ENCODE measurements at places on chromosomes 6 and 20.

DNA sequence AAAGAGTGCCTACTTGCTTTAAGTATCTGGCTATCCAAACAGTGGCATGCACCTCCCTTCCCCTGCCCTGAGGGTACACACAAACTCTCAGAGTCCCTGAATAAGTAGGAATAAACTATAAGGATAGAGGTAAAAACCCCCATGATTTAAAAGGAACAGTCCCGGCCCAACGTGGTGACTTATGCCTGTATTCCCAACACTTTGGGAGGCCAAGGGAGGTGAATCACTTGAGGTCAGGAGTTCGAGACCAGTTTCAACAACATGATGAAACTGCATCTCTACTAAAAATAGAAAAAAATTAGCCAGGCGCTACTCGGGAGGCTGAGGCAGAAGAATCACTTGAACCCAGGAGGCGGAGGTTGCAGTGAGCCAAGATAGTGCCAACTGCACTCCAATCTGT, 22.2 kb downstream of the SAMHD1 start:
- DNase-seq: no peak

DNA sequence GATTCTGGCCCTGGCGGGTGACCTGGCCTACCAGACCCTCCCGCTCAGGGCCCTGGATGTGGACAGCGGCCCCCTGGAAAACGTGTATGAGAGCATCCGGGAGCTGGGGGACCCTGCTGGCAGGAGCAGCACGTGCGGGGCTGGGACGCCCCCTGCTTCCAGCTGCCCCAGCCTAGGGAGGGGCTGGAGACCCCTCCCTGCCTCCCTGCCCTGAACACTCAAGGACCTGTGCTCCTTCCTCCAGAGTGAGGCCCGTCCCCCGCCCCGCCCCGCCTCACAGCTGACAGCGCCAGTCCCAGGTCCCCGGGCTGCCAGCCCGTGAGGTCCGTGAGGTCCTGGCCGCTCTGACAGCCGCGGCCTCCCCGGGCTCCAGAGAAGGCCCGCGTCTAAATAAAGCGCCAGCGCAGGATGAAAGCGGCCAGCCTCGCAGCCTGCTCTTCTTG, 868 bp upstream of the SLC2A4RG start:
- no peak for DNase-seq

DNA sequence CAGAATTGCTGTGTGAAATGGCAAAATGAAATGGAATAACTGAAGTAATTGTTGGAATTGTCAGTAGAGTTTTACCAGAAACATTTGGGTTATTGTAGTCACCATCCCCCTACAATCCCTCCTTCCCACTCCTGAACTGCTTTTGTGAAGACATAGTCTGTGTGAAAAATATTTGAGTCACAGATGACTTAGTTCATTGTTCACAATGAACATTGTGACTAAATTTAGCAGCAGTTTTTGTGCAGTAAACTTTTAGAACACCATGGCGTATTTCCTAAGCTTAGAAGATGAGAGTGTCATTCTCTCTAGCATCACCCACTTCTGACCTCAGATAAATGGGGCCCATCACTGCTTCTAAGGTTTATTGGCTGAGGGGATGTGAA, 11.0 kb downstream of the OTOR start:
- no peak for DNase-seq

DNA sequence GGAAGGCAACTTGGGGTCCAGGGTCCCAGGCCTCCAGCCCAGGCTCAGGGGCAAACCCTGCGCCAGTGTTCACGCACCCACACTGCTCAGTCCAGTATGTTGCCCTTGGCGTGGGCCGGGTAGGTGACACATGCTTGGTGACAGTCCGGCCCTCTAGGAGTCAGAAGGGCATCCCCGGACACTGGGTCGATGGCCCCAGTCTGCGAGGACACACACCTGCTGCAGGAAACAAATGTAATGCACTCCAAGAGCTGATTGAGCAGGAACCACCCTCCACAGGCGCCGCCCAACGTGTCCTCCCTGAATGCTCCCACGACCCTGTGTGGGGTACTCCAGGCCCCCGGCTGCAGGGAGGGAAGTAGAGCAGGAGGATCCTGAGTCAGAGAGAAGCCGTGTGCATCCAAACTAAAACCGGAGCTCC, 160.7 kb downstream of the DLL1 start:
- no peak for DNase-seq

- DNase-seq: no peak
Measured at GRCh38 chr6:156771047-156771446, 6.1 kb upstream of the ARID1B start.

DNA sequence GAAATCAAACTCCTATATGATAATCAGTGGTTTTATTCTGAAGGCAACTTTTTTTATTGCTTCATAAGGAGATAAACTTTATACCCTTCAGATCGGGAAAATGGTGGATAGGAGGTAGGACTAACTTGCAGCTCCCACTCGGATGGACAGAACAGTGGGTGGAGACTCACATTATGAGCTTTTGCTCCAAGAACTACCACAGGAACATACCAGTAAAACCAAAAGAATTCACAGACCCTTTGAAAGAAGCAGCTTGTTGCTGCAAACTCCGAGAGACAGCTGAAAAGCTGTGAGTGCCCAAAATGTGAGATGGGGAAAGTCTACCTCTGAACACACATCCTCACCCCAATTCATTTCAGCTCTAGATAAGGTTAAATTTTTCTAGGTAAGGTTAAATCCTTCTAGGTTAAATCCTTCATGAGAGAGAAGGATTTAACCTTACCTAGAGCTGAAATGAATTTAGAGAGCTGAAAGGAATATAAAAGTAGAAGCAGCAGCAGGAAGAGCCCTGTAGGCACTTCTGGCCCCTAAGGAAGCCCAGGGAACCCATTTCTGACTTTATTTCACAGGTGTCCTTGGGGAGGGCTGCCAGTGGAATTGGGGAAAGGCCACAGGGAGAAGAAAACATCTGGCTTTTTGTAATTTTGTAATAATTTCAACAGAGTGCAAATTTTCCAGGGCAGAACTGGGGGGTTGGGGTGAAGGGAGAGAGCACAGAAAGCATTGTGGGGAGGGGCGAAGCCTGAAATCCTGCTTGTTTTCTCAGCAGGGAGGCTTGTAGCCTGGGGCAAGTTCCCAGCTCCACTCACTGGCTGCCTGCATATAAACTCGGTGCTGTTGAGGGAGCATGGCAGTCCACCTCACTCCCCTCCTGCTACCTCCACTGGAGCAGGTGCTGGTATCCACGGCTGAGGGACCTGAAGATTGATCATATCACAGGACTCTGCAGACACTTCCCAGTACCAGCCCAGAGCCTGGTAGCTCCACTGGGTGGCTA, 65.9 kb upstream of the HCRTR2 start:
- no peak for DNase-seq

DNA sequence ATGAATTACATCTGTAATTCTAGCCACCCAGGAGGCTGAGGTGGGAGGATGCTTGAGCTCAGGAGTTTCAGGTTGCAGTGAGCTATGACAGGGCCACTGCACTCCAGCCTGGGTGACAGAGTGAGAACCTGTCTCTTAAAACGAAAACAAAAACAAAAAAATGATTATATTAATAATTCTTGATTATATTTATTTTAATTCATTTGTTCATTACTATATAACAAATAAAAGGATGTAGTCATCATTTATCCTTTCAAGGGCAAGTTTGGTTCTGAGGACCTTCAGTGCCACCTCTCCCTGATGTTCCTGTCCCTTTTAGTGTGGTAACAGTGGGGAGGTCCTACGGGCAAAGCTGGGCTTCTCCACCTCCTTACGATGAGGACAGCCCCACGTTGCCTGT, 167.1 kb upstream of the SCGN start:
- DNase-seq: no peak

- DNase-seq: no peak
Measured at GRCh38 chr20:33812908-33813462, 1.8 kb downstream of the CHMP4B start.

DNA sequence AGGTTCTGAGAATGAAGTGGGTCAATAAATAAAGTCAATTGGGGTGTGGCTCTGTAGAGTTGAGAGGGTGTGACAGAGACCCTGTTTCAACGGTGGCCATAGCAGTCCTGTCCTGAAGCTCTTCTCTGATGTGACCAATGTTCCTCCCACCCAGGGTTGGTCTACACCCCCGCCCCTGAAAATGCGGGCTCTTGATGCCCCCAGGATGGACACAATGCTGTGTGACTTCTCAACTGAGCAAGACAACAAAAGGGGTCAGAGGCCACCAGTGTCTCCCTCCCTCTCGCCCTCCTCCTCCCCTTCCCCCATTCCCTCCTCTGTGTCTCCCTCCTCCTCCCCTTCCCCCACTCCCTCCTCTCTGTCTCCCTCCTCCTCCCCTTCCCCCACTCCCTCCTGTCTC, 41.7 kb upstream of the NXT1 start:
- DNase-seq: no peak

DNA sequence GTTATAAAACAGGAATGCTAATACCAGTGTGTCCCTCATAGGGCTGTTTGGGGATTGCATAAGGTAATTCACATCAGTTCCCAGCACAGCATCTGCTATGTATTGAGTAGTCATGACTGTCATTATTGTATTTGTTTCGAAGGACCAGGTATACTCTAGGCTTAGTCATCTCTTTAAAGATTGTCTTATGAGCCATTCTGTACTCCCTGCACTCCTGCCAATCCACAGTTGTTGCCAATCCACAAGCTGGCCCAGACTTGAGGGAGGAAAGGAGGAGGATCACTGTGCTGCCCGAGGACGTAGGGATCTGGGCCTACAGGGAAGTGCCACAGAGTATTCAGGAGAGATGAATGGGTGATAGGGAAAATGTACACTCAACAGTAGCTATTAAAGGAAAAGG, 113.0 kb upstream of the TIAM2 start:
- no peak for DNase-seq

DNA sequence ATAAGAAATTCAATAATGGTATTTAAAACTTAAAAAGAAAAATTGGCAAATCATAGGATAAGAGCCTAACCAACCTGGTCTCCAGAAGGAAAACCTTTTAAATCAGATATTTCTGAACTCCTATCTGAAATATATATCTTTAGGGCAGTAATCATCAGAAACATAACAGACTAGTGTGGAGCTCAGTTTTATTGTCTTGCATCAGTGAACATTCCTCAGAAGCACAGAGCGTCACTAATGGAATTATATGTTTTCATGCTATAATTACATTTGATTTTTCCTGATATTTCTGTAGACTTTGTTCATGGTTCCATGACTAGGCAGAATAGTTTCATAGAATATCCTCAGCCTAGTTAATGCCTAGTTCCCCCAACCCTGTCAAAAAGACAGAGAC, 262.2 kb downstream of the EYA4 start:
- DNase-seq: no peak

- no peak for DNase-seq
Measured at GRCh38 chr6:35273822-35274559, 14.5 kb downstream of the ZNF76 start.

DNA sequence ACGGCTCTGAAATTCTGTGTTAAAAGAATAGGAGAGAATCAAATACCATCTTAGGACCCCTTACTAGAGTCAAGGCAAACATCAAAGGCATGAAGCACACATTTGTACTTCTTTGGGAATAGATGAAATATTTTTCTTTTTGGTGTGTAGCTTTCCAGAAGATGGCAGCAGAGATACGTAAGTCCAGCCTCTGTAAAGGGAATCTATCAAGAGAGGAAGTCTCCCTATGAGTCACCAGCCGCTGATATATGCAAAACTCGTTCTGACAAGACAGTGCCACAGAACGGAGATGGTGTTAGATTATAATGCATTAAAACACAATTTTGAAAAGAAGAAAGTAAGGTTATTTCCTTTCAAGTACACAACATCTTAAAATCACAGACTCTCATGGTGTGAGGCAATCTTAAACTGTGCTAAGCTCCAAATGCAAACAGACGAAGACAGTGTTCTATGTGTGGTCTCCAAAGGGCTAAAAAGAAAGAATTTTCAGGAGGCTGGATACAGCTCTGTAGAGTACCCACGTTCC, 120.0 kb upstream of the AGPAT4 start:
- no peak for DNase-seq

DNA sequence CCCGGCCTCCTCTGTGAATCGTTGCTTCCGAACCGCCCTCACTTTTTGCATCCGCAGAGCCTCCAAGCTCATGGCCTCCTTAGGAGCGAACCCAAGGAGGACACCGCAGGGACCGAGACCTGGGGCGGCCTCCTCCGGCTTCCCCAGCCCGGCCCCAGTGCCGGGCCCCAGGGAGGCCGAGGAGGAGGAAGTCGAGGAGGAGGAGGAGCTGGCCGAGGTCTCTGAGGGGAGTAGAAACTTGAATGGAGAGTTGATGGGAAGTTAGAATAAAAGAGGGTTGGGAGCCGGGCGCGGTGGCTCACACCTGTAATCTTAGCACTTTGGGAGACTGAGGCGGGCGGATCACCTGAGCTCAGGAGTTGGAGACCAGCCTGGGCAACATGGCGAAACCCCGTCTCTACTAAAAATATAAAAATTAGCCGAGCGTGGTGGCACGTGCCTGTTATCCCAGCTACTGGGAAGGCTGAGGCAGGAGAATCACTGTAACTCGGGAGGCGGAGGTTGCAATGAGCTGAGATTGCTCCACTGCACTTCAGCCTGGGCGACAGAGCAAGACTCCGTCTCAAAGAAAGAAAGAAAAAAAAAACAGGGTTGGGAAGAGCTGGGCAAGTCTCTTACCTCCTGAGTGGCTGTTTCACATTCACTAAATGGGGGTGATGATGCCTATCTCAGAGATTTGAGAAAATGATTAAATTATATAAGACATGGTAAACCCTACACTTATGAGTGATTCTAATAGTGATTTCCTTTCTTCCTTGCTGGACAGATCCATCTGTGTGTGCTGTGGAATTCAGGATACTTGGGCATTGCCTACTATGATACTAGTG, 805 bp downstream of the MSH5 start:
- DNase-seq: no peak

GRCh38 chr6:155247618-155248007, 16.2 kb upstream of the CLDN20 start:
- DNase-seq: no peak

DNA sequence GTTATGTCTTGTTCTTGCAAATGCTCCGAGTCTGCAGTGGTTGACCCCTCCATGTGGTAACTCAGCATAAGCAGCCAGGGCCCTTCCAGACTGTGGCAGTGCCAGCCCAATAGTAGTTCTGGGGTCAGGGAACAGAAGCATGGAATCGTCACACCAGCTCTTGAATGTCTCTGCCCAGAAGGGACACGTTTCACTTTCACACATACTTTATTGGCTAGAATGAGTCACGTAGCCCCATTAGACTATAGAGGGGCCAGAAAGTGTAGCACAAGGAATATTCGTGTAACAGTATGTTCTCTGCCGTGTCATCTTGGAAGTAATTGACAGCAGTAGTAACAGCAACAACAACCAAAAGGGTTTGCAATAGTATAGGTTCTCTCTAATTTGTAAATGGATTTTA, 254.7 kb downstream of the FARS2 start:
- DNase-seq: no peak

- DNase-seq: no peak
Measured at GRCh38 chr20:13205425-13205824, 15.6 kb upstream of the ISM1 start.

Data from activated naive CD4-positive, alpha-beta T cell (primary cell).